Bone marrow (tissue), 2 donors: ENCODE measurements at places on chromosomes 12 and 14.

DNA sequence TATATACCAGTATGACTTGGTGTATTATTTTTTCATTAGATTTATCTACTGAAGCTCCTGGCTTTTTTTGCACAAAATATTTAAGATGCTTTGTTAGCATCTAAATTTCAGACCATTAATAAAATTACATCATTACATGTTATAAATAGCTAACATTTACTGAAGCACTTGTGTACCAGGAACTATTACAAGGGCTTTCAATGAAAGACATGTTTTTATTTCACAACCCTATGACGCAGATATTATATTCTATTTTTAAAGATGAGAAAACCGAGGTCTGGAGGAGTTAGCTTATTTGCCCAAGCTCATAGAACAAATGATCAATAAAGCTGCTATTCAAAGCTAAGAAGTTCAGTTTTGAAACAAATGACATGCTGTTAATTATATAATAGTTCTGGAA lies 420.4 kb upstream of the DCN start:
- DNase-seq = no peak

- no peak for DNase-seq
Measured at GRCh38 chr12:86194721-86195120, 61.5 kb downstream of the MGAT4C start.

DNA sequence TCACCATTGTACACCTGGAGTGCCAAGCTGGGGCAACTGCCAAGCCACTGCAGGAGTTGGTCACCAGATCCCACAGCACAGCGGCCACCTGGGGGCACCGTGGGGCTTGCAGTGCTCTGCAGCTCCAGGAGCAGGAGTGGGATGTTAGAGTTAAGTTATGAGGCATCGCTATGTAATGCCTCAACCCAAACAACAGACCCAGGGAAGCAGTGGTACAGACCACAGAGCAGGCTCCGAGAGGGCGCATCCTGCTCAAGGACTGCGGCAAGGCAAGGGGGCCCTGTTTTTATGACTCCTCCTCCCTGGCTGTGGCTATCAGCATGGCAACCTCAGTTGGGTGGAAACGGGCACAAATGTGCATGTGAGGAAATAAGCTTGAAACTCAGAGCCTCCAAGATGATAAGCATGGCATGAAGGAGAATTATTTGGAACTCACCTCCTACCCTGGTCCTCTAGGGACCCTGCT lies 63.1 kb downstream of the ARL6IP4 start:
- DNase-seq = no peak

GRCh38 chr12:10153271-10154144 lies 18.4 kb downstream of the OLR1 start:
- peak; percentile 58 for DNase-seq

DNA sequence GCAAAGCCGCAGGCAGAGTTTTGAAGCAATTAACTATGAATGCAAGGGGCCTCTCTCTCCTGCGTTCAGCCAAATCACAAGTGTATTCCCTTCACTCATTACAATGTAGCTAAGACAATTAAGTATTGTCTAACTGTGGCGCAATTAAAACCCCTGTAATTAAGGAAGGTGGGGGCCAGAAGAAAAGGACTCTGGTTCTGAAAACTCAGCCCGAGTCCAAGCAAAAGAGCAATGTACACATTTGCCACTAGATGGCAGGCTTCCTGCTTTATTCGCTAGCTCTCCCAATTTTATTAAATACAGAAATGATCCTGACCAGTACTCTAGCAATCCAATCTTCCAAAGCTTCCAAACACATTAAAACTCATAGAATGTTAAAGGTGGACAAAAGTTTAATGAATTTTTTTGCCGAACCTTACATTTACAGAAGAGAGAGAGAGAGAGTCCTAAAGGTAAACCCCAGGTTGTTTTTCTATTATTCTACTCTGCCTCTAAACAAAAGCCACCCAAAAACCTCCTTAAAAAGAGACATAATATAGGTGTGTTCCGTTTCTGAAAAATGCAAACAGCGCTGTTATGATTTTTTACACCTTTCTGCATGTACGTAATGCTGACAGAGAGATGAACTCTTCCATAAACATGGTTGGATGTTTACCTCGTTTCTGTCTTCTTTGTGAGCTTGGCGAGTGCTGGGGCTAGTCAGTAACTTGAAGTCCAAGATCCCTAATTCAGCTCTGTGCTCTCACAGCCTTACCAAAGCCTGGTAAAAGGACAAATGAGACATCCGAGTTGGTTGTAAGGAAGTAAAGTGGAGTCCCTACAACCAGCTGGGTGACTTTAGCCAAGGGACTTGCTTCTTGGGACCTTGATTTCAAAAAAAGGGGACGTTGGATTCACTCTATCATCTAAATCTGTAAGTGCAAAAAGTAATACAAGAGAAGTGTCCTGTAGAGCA lies 50.9 kb upstream of the VASH1 start:
- DNase-seq = no peak

DNA sequence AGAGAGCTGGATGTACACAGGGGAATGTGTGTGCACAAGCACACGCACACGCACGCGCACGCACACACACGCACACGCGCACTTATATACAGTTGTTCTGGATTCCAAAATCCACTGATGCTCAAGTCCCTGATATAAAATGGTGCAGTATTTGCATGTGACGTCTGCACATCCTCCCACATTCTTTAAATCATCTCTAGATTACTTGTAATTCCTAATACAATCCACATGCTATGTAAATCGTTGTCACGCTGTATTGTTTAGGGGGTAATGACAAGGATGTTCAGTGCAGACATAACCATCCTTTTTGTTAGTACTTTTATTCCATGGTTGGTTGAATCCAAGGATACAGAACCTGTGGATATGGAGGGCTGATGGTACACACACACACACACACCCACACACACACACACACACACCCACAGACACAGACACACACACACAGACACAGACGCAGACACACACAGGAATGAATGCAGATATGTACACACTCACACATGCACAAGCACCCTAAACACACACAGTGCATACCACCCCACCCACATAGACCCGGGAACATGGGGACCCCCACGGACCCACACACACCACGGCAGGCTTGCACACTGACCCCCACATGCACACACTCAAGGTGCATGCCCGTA lies 188.5 kb upstream of the PRMT8 start:
- DNase-seq = no peak

DNA sequence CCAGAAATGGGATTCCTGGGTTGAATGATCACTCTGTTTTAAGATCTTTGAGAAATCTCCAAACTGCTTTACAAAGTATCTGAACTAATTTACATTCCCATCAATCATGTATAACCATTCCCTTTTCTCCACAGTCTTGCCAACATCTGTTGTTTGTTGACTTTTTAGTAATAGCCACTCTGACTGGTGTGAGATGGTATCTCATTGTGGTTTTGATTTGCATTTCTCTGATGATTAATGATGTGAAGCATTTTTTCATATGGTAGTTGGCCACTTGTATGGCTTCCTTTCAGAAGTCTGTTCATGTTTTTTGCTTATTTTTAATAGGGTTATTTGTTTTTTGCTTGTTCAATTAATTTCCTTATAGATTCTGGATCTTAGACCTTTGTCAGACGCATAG lies 211.8 kb upstream of the AVPR1A start:
- DNase-seq = no peak

- no peak for DNase-seq
Measured at GRCh38 chr12:78797196-78797931, 67.2 kb upstream of the SYT1 start.

GRCh38 chr14:53603994-53604393 lies 352.6 kb downstream of the BMP4 start:
- DNase-seq = no peak

DNA sequence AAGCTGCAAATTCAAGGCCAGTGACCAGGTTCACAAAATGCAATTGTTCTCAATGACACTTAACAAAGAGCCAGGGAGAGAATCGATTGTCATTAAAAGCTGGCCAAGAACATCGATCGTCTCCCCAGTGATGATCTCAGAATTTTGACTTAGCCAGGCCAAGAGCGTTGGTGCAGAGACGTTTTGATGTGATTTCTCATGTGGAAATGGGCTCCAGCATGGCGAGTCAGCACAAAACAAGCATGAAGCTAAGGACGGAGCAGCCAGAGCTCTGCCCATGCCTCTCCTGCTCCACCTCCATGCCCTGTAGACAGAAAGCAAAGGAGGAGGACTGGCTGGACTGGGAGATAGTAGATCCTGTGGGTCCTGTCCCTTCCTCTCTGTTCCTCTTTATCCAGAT lies 270.8 kb downstream of the FOXN3 start:
- no peak for DNase-seq

DNA sequence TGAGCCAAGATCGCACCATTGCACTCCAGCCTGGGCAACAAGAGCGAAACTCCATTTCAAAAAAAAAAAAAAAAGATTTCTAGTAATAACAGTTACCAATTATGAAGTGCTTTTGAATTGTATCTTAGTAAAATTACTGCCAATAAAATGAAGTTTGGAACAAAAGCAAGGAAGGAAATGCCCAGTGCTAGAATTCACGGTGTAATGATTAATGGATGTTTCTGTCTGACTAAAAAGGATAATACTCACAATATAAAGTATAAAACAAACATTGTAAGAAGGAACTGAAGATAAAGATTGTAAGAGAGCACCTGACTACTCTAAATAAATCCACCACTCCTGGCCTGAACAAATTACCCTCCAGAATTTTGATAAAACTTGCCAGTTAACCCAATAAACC lies 4.0 kb downstream of the TMEM116 start:
- no peak for DNase-seq

- DNase-seq = no peak
Measured at GRCh38 chr12:93054021-93054420, 124.9 kb upstream of the EEA1 start.

DNA sequence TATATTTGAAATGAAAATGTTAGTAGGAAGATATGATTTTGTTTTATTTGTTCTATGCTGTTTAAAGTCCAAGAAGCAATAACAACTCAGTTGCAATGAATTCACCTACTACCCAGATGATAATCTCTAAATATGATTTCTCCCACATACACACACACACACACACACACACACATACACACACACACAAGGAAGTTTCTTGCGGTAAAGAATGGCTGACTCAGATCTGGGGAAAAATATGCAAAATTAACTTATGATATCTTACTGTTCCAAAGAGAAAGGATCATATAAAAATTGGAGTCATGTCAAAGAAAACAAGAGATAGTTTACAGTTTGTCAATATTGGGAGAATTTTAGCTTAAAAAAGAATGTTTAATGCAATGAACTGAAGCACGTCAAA lies 456.7 kb downstream of the SLC16A7 start:
- DNase-seq = no peak

GRCh38 chr12:32477714-32478113 lies 78.4 kb downstream of the FGD4 start:
- DNase-seq = no peak

GRCh38 chr12:63151623-63152320 lies 771 bp upstream of the AVPR1A start:
- DNase-seq = no peak

DNA sequence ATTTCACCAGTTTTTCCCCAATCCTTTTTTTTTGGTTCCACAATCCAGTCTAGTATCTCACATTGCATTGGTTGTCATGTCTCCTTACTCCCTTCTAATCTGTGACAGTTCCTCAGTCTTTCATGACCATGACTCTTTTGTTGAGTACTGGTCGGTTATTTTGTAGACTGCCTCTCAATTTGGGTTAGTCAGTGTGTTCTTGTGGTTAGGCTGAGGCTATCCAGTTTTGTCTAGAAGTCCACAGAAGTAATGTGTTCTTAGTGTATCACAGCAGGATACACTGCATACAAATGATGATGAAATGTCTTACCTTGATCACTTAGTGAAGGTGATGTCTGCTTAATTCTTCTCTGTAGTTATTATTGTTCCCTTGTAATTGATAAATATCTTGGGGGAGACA lies 24.8 kb downstream of the PELI2 start:
- DNase-seq = no peak

DNA sequence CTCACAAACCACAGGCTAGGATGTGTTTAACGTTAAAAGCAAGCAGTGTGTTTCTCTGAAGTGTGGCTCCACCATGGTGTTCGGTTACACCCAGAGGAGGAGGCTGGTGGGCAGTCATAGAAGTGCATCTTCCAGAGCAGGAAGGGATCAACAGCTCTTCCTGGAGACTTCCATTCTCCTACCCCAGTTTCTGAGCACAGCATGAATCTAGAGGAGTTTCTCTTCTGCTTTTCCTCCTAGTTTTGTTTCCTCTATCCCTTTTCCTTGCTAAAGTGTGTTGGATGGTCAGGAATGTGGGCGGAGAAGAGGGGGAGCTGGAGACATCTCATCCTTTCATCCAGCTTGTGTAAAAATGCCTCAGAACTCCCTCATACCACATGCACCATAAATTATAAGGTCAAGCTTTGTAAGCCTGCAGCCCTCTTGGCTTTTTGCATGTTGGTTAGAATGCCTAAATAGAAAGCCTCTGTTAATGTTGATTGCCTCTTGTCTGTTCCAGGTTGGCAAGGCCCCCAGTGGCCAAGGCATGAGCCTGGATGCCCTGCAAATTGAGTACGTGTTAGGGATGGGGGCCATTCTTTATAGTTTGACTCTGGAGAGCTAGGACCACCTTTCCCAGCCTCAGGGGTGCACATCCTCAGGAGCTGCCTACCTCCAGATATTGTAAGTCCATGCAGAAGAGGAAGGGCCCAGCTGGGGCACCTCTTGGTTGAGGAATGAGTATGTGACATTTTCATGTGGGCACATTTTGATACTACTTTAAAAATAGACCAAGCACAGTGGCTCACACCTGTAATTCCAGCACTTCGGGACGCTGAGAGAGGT lies 4.0 kb upstream of the CKAP4 start:
- no peak for DNase-seq

- no peak for DNase-seq
Measured at GRCh38 chr12:107635139-107635538, 50.5 kb upstream of the PWP1 start.

- DNase-seq = peak; percentile 8
Measured at GRCh38 chr12:121241156-121241970, 31.4 kb downstream of the P2RX4 start.

DNA sequence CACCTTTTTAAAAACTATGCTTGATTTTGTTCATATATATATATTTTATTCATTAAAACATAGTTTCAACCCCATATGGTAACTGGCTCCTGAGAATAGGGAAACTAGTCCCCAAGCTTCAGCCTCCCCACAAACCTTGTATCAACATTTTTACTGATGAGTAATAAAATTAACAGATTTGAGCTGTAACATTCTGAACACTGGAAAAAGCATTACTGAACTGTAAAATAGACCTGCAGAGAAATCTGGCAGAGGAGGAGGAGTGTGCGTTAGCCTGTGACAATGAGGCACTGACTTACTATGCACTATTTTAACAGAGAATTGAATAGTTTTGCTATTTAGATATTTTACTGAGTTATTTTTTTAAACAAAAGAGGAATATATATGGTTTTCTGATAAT lies 43.1 kb downstream of the FRS2 start:
- no peak for DNase-seq

- no peak for DNase-seq
Measured at GRCh38 chr12:123971770-123972456, 718 bp downstream of the CCDC92 start.

GRCh38 chr14:75578786-75579337 lies 442 bp downstream of the FLVCR2 start:
- no peak for DNase-seq

GRCh38 chr14:82776958-82777357 lies 1243.3 kb upstream of the SEL1L start:
- no peak for DNase-seq

- DNase-seq = no peak
Measured at GRCh38 chr14:93717668-93718320, 70.5 kb downstream of the PRIMA1 start.
